ENCODE measurements at places on chromosomes 12 and 14.

DNA sequence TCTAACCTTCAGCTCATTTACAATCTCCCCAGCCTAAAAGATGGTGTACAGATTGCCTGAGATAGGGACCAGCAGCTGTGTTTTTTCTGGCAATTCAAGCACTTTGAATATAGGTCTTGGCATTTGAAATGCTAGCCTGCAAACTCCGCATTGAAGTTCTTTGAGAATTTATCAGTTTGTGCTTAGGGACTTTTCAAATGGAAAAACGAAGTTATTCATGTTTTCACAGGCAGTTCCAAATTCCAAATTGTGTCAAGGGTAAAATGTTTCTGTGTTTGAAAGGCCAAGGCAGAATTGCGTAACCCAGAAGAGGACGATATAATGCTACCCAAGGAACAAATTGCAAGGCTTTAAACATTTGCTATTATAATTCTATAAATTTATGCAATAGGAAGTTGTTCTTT lies 168.9 kb upstream of the RASSF8 start:
- no peak for DNase-seq

DNA sequence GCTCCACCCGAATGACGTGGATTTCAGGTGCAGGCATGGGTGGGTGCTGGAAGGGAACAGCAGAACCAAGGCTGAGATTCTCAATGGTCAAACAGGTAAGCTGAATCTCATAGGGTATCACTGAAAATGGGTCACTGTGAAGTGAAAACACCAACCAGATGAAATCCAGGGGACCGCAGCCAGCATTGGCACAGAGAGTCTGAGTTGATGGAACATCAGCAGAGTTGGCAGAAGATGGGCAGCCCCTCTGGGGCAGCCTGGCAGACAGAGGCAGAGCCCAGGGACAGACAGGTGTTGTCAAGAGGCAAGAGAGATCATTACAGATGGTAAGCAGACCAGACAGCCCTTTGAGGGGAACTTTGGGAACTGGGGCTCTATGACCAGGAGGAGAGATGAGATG lies 48.0 kb downstream of the ACTN1 start:
- DNase-seq = no peak

DNA sequence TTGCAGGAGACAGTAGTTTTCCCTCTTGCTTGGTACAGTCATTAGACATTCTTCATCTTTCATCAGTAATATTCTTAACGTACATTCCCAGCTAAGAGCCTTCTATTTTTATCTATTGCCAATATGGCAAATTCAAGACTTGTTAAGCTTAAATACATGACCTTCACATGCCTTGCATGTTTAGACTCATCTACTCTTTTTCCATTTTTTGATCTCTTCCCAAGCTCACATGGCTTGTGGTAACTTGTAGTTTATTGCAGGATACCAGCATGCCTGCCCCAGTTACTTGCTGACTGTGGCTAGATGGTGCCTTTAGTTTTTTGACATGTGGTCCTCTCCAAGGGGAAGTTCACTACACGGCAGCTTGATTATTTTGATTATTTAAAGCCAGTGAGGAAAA lies 729.0 kb downstream of the SLC6A15 start:
- no peak for DNase-seq

DNA sequence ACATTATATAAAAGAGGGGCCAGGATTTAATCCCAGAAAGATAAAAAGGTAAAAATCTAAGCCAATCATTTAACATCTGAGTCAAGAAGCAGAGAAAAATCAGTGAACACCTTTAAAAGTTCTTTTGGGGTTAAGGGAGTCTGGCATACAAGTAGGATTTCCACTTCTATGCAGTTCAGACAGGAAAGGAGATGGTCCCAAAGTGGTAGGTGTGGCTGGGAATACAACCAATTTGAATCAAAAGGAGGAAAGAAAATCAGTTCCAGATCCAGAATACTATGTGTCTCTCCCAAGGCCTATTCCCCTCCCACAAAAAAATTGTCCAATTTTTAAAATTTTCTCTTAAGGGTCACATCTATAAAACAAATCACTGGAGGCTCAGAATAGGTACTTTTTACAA lies 167.4 kb downstream of the PHLDA1 start:
- no peak for DNase-seq

DNA sequence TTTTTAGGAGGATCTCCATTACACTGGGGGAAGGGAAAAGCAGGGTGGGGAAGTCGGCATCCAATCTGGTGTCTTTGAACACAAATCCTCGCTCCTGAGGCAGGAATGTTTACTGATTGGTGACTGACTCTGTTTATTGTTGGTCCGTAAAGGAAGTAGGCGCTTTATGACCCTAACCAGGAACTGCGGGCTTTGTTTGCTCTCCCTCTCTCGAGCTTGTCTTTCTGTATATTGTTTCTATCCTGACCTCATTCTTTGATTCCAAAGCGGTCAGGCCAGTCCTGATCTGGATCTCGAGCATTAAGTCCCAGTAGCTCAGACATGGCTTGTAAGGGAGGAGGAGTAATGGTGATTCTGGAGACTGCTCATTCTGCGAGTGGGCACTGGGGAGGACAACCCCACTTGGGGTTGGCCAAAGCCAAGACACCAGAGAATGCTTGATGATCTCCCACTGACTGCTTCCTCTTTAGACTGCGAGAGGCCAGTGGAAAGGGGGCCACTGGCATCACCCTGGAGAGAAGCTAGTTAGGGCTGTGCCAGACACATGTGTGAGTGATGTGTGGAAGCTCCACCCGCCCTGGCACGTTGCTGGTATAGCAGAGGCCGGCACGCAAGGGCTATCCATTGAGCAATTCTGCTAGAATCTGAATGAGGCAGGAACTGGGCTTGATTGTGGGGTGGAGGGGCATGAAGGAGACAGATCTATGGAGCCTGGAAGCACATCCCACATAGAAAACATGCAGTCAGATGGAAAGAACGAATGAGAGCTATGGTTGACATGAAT lies 194.6 kb downstream of the PAX9 start:
- peak; percentile 96 for DNase-seq

GRCh38 chr14:51139121-51139681 lies 44.3 kb upstream of the TRIM9 start:
- DNase-seq = no peak

DNA sequence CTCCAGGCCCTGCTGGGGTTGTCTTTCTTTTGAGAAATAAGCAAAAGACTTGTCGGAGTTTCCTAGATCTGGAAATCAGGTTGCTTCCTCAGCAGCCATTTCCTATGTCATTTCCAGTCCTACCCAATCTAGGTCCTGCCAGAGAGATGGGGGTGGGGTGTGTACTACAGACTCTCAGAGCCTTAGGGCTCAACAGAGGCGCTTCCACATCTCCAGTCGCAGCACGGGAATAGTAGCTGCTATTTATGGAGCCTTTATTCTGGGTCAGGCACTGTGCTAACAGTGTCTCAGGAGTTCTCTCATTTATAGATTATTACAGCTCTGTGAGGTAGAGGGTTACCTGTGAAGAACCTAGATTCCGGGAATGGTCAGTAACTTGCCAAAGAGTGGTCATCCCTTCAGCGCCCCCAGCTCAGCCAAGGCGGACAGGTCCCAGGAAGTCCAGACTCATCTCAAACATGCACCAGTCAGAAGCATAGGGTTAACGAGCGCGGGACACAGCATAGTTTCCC lies 21.9 kb downstream of the DHRS2 start:
- DNase-seq = no peak

- DNase-seq = no peak
Measured at GRCh38 chr12:9084417-9084816, 31.3 kb downstream of the A2M start.

- peak; percentile 86 for DNase-seq
Measured at GRCh38 chr12:122862872-122863701, 27.8 kb downstream of the HIP1R start.

- DNase-seq = no peak
Measured at GRCh38 chr14:95293449-95293848, 26.3 kb downstream of the CLMN start.

DNA sequence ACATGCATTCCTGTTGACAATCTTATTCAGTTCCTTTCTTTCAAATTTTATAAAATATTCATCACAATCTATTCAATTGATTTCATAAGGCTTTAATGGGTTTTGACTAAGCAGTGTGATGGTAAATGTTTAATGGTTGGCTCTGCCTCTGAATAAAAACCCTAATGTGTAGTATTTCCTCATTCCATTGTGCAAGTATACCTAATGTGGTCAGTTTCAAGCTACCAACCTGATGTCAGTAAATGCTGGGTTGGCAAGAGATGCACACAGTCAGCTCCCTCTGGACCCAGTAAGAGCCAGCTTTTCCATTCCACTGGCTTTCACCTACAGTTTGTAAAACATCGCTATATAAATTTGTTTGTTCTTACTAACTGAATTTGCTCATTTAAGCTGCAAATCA lies 53.9 kb downstream of the METTL25 start:
- no peak for DNase-seq

DNA sequence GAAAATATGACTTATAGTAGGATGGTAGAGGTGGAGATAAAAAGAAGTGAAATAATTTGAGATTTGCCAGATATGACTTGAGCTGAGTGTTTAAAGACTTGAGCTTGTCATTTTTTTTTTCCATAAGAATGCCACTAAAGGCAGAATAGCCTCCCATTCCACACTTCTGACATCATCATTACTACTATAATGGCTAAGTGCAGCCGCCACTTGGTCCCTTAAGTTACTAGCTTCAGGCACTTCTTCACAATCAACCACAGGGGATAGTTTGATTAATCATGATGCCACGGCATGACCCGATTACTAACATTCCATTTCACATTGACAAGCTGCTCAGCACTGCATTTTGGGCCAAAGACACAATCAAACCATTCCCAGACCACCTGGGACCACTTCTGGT lies 127.9 kb downstream of the EFCAB11 start:
- DNase-seq = no peak

DNA sequence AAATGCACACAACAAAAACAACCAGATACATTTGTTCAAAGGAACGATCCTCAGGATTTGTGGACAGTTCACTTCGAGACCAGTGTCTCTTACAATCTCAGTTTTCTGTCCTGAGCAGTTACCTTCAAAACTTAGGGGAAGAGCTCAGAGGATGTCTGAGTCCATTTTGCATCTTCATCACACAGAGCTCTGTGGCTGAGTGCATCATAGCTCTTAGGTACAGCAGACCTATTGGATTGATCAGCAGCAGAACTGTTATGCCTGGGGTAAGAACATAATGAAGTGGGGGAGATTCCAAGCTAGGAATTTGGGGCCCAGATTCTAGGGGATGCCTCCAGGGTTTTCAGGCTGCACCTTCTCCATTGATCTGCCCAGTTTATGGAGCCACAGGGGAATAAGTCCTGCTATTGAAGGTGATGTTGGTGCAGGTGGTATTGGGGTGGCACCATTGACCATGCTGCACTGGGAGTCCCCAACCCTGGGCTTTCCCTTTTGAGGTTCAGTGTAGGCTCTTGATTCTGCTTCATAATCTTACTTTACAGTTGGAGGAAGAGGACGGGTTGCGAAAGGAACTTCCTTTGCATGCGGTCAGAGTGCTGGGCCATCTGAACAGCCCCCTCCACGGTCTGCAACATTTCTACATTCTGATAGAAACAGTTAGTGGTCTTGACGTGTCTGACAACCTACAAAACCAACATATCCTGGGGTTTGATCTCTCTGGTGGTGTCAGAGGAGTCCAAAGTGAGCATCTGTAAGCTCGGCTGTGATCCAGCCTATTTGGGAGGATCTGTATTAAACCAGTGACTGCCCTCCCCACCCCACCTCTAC lies 112.8 kb downstream of the CHST11 start:
- DNase-seq = no peak

DNA sequence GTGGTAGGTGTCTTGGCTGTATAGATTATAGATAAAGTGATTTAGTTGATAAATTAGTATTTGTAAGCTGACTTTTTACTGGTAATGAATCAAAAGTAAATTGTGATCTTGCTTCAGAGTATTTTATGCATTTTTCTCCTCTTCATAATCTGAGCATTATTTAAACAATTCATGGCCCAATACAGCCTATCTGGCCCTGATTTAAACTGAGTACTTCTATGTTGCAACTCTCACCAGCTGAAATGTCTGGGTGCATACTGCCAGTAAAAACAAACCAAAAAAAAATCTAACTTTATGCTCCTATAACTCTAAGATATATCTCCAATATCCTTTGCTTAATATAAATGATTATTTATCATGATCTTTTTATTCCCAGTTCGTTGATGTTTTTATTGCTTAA lies 86.6 kb downstream of the MIA2 start:
- DNase-seq = no peak

DNA sequence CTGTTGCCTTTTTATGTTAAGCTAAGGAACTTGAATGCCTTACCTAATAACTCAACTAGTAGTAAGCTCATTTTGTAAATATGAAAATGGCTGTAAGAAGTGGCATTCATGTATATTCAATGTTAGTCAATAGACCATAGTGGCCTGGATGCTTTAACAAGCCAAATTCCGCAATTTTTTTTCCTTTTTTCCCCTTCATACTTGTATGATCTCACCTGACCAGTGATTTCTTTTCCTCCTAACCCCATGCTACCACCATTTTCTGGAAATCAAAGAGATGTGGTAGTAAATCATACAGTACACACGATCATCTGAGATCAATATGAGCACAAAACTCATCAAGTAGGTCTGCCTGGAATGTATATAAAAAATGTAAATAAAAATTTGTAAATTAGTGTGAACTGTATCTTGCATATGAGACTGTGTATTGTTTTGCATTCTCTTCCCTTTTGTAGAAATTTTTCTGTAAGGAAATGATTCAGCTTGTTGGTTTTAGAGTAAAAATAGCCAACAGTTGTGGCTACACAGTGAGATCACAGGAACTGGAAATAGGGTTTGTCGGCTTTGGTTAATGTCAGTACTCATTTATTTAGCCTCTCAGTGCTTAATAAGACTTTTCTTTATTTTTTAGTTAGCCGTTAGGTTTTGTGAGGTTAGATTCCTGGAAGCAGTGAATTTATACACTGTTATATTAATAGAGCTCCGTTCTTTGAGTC lies 62.5 kb downstream of the ETNK1 start:
- DNase-seq = no peak

DNA sequence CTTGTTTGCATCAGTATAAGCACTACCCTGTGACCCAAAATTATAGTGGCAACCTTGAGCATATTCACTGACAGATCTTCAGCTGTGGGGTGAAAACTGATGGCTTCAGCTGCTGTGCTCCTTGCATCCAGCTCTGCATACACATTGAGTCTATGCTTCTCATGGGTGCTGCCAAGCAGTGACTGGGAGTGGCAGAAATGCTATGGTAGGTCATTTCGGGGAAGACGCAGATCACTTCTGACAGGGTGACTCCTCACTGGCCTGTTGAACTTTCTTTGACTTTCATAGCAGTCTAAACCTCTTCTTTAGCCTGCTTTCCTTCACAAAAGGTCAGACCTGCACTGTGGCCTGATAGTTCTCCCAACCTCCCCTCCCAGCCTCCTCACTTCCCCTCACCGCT lies 5.6 kb upstream of the ALDH1L2 start:
- no peak for DNase-seq

GRCh38 chr14:55256586-55256985 lies 14.6 kb upstream of the FBXO34 start:
- DNase-seq = no peak

DNA sequence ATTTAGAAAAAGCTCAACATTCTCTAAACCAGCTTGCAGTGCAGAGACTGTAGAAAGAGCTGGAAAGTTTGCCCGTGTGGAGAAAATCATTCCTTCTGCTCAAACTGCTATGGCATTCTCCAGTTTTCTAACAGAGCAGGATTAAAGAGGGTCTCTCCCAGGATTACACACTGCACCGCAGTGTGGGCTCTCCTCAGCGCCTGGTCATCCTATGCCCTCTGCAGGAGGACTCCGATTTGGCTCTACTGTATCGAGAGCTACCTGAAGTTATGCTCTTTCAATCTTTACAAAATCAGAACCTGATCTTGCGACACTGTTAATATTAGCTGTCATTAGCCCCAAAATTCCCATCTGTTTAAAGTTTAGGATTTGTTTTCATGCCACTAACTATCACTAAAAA lies 33.0 kb downstream of the BHLHE41 start:
- no peak for DNase-seq

GRCh38 chr14:26597589-26598080 lies at the start of gene NOVA1:
Gene NOVA1 (minus strand): TSS chr14:26598033. CDS start chr14:26597436, 597 bp downstream.
- DNase-seq = peak; percentile 62
